ENCODE measurements at places on chromosomes 4 and X.
A peak's percentile ranks its signal among the peaks of the same experiment; 100 is the strongest.

DNA sequence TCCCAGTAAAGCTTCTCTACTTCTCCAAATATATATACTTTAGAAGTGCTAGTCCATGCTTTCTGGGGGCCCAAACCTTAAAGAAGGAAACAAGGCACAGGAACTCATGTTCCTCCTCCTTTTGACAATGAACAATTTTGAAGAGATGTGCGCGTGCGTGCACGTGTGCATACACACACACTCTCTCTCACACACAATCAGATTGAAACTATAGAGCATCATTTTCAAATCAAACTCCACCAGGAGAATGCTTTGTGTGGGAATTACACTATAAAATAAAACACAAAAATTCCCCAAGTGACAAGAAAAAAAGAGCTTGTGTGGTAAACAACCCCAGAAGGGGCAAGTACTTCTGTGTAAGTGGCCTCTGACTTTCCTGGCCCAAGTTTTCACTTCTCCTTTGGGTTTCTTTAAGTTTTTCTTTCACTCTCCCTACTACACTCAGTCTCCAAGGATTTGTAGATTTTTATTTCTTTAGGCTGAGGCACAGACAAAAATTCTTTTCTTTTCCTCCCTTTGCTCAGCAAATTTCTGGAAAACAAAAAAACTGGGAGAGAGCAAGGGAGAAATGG is 46.6 kb upstream of the SHISA3 start:
- no peak for DNase-seq

DNA sequence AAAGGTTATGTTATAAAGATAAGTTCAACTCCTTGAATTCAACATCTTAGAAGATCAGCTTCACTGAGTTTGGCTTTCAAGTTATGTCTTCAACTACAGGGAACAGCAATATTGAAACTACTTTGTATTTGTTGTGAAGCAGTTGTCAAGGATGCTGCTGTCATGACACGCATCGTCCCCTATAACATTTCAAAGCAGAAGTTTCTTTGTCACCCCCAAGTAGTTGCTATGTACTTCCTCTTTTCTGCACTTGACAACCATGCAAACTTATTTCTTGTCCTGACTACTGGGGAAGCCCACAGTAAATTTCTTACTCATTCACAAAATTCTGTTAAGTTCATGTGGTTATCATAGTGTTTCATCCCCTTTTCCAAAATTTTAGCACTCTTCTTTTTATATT is 14.3 kb downstream of the ANTXR2 start:
- DNase-seq: no peak

- DNase-seq: no peak
These were observed 37.0 kb downstream of the ZFX start for GRCh38 chrX:24186483-24186882.

GRCh38 chr4:7573576-7574091 is 138.9 kb upstream of the PSAPL1 start:
- no peak for DNase-seq

- DNase-seq: no peak
These were observed 2293.1 kb downstream of the PCDH7 start for GRCh38 chr4:33013282-33013681.

- DNase-seq: no peak
These were observed 1.4 kb downstream of the SLC16A2 start for GRCh38 chrX:74422576-74423288.

- no peak for DNase-seq
These were observed 76.2 kb downstream of the SEL1L3 start for GRCh38 chr4:25786497-25787065.

GRCh38 chr4:57191523-57192034 is 81.4 kb upstream of the IGFBP7 start:
- DNase-seq: no peak

DNA sequence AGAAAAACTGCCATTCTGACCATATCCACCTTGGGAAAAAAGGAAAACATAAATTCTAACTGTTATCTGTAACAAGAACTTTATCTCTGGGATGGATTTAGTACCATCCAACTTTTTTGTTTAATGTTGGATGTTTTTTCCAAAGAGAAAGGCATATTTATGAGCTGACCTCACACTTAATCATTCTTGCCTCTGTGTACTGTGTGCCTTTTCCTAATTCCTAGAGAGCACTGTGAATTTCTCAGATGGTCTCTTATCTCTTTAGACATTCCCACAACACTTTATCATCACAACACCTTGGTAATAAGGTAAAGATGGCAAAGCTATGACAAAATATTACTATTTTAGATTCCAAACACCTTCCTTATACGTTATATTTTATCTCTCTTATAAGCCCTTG is 126.2 kb downstream of the COL4A6 start:
- DNase-seq: no peak

- no peak for DNase-seq
These were observed 24.7 kb downstream of the APBB2 start for GRCh38 chr4:41189666-41190065.

GRCh38 chr4:42142591-42142990 is 9.9 kb downstream of the BEND4 start:
- no peak for DNase-seq

DNA sequence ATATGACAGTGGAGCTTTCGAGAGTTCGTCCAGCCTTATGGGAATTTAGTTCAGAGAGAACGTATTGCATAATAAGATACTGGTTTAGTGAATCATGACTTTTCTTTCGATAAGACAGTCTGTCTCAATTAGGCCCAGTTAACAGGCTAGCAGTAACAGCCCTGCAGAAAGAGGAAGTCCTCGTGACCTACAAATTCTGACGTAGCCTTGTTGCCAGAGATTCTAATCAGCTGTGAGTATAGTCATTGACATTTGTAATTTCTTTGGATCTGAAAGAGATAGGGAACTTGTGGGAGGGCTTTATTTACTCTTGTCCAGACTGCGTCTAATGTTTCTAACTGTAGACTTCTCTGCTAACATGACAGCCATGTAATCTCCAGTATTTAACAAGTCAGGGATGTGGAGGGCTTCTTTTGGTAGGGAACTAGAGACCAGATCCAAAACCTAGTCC is 15.8 kb downstream of the ART3 start:
- no peak for DNase-seq

DNA sequence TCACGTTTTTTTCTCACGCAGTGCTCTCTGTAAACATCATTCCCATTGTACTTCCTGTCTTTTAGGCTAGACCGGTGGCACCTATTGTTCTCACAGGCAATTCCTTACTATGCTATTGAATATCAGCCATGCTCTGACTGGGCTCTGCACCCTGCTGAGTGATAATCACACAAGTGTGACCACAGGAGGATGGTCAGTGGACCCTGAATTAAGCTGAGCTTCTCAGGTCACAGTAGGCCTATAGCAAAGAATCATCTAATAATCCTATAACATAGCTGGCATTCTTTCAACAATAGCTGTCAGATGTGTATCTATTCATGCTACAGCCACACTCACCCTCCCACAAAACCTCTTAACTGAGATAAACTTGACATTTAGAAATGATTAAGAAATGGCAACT is 2399.8 kb upstream of the TENM3 start:
- DNase-seq: no peak

DNA sequence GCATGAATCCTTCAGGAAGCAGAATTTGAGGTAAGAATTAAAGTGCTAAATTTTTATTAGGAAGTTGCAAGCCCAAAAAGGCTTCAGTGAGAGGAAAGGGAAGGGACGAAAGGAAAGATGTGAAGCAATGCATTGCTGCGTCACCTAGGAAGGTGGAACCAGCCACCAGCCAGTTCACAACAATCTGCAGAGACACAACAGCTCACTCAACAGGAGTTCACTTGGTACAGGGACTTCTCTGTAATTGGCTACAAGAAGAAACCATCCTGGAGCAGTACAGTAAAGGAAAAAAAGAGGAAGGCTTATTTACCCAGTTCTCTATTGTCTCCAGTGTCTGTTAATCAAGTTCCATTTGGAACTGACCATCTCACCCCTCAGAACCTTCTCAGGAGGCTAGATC is 157.6 kb downstream of the HNRNPD start:
- DNase-seq: no peak

DNA sequence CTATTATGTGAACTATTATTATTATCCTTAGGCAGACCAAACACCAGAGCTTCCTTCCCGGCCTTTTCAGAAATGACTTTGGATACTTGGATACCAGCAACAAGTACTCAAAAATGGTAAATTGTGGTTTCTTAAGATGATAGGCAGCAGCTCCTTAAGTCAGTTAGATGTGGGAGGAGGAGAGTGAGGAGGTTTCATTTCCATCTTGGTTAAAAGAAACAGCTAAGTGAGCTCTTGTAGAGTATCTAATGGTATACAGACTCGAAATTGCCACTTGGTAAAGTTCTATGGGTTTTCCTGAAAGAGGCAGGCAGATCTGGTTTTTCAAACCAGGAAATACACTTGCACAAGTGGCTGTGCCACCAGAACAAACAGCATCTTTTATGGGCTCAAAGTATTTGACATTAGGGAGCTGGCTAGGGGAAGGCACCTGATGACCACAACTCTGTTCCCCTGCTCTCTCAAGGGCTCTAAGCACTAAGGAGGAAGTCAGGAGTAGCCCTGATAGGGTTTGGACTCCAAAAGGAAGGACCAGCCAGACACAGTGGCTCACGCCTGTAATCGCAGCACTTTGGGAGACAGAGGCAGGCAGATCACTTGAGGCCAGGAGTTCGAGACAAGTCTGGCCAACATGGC is 130.9 kb downstream of the TMEM164 start:
- DNase-seq: no peak

DNA sequence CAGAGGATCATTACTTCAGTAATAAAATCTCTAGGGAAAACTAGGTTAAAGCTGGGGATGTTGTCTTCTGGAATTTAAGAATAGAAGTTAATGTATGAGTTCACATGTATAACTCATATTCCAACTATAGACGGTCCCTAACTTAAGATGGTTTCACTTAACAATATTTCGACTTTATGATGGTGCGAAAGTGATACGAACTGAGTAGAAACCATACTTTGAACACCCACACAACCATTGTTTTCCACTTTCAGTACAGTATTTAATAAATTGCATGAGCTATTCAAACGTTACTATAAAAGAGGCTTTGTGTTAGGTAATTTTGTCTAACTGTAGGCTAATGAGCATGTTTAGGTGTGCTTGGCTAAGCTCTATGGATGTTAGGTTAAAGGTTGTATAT is 38.7 kb downstream of the CCSER1 start:
- DNase-seq: no peak

DNA sequence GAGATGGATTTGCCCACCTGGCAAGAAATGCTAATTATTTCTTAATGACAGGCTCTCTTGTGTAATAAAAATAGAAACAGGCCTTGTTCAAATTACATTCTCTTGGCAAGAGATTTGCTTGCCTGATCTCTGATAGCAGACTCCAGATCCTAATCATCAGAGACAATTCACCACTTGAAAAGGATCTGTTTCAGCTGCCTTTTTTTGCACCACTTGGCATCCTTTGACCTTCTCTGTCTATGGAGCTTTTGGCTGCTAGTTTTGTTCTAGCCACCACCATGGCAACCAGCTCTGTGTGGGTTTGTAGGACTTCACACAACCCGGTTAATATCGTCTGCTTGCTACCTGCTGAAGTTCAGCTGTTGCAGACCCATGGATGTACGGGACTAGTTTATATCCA is 241.1 kb upstream of the TLL1 start:
- peak; percentile 67 for DNase-seq

DNA sequence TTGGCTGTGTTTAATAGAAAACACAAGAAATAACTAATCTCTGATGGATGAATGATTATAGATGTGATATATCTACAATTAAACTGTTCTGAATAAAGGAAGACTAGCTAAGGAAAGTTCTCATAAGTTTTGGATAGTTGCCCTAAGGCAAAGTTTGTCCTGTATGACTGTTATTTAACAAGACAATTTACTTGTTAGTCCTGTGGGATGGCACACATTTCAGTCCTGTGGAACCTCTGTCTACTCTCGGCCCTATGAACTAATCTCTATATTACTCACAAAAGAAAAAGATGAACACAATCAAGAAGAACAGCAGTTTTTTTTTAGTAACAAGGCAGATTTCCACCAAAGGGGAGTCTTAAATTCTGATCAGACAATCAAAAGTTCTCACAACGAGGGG is 314.6 kb downstream of the CCSER1 start:
- DNase-seq: no peak

DNA sequence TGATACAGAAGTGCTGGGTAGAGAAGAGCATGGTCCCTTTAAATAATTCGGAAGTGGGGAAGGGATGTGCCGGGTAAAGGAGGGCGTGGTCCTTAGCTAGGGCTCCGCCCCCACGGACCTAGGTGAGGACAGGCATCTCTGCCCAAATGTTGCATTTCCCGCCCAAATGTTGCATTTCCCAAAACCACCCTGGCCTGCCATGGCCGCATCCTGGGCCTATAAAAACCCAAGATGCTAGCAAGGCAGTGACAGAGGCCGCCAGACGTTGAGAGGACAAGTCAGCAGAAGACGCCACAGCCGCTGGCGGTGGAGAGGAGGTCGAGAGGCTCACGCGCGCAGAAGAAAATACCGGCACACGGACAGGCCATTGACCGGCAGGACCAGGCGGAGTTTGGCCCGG is 46.1 kb downstream of the ZFP42 start:
- DNase-seq: no peak

DNA sequence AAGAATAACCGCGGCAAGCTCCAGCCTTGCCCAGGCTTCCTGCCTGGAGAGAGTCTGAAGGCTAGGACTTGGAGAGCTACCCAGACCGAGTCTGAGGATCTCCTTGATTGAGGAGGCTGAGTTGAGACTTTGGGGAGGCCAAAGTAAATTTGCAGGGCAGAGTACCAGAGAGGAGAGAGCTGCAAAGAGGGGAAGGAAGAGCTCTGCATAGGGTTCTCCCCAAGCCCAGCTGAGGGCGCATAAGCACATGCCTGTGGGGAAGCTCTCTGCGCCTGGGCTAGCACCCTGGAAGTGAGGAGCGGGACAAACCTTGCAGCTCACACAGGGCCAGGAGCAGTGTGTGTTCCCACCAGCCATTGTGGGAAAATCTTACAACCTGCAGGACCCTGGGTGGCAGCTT is 56.1 kb downstream of the FAM193A start:
- DNase-seq: no peak

DNA sequence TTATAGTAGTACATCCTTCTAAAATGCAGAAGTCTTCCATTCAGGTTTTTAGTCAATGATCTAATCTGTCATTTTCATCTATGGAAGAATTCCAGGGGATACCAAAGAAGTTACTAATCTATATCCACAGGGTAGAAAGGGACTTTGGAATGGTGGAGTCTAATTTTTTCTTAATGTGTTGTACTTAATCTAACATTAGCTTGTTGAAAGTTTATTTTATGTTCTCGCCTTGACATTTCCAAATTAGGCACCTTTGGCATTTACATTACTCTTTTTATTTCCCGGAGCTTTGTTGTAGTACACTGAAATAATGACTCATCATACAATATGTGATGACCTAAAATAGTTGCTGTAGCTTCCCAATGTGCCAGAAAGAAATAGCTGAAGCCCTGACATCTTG is 91.5 kb downstream of the HTR2C start:
- DNase-seq: no peak

DNA sequence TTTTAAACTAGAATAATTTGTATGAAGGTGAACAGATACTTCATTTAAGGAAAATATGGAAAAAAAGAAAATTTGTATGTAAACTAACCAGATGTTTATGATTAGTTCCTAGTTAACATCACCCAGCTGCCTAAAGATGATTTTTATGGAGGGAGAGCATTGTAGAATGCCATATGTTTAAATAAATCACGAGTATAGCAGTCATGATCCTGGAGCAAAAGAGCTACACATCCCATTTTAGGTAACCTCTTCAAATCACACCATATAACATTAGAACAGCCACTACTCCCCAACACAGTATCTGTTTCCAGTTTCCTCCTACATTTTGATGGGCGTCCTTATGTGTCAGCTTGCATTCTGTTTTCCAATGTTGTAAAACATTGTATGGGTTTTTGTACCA is 571.9 kb upstream of the FAM241A start:
- DNase-seq: no peak
